ENCODE measurements at places on chromosomes 13 and 19.

GRCh38 chr13:37065890-37066526, 6.5 kb upstream of the SUPT20H start:
- no peak for DNase-seq

DNA sequence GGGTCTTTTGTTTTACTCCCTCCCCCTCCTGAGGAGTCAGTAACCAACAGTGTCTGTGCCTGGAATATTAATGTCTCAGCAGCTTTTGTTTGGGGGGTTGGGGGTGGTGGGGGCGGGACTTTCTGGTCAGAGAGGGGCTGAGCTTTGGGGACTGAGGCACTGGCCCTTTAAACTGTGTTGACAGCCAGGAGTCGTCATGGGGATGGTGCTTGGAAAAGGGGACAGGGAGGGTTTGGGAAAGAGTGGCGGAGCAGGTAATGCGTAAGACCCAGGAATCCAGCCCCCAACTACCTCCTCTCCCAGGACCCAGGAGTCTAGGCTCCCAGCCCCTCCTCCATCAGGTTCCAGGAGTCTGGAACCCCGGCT, 5.2 kb downstream of the CADM4 start:
- no peak for DNase-seq

DNA sequence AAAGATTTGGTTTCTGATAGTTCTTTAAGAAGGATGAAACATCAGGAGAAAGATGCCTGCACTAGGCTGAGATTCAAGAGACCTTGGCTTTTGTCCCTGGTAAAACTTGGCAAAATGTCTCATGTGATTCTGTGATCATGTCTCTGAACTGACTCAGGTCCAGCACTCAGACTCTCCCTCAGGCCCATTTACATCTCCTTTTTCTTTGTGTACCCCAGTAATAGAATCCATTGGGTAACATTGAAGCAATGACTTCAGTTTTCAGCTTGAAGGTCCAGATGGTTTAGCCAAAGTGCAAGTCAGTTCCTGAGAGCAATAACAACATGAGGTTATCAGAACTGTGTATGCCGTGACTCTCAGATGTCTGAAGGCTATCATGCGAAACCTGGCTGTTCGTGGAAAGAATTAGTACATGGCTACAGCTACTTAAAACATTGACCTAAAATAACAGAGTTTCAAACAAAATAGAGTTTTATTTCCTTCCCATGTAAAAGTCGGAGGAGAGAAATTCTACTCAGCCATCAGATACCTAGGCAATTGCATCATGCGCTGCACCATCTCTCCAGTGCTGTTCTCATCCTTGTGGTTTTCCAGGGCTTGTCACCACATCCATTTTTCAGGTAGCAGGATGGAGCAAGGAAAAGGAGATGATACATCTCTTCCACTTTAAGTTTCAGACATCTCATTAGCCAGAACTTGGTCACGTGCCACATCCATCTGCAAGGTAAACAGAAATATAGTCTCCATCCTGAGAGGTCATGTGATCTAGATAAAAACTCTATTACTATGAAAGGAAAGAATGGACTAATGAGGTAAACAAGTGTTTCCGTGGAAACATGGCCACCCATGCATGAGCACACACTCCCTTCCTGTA, 117.3 kb downstream of the POSTN start:
- DNase-seq, result no peak

DNA sequence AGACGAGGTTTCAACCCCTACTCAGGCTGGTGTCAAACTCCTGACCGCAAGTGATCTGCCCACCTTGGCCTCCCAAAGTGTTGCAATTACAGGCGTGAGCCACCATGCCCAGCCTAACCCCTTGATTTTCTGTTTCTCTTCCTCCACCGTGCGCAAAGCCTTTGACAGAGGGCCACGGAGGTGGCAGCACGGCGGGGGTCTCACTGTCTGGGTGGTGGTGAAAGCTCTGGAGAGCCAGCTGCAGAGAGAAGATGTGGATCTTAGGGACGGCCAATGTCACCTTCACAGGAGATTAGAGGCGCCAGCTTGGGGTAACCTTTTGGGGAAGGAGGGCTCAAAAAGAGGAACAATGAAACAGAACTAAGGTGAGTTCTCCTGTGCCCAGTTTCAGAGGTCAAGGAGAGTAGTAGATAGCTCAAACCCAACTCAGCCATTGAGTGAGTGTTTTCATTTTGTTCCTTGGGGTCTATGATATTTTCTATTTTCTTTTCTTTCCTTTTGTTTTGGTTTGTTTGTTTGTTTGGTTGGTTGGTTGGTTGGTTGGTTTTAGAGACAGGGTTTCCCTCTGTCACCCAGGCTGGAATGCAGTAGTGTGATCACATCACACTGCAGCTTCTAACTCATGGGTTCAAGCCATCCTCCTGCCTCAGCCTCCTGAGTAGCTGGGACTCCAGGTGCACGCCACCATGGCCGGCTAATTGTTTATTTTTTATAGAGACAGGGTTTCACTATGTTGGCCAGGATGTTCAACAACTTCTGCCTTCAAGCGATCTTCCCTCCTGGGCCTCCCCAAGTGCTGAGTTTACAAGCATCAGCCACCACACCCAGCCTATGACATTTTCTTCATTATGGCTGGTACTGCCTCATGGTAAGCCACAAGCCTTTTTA, 37.7 kb downstream of the GPR42 start:
- no peak for DNase-seq

DNA sequence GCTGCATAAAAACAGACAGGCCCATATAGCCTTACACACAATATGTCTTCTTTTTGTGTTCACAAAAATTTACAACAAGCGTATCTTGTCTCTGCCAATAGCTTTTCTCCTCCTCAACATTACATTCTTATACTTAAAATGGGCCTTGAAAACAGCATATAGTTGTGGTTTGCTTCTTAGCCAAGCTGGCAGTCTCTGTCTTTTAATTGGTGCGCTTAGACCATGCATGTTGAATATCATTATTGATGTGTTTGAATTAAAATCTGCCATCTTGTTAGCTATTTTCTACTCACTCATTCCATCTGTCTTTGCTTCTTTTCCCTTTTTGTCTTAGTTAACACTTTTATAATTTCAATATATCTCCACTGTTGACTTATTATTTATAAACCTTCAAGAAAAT, 76.4 kb downstream of the ING1 start:
- no peak for DNase-seq

- DNase-seq, result no peak
Measured at GRCh38 chr13:52091473-52091872, 37.4 kb downstream of the NEK5 start.

- no peak for DNase-seq
Measured at GRCh38 chr13:70394031-70394548, 285.8 kb upstream of the KLHL1 start.

- peak; percentile 87 for DNase-seq
Measured at GRCh38 chr19:480016-480855, 16.1 kb upstream of the MADCAM1 start.

DNA sequence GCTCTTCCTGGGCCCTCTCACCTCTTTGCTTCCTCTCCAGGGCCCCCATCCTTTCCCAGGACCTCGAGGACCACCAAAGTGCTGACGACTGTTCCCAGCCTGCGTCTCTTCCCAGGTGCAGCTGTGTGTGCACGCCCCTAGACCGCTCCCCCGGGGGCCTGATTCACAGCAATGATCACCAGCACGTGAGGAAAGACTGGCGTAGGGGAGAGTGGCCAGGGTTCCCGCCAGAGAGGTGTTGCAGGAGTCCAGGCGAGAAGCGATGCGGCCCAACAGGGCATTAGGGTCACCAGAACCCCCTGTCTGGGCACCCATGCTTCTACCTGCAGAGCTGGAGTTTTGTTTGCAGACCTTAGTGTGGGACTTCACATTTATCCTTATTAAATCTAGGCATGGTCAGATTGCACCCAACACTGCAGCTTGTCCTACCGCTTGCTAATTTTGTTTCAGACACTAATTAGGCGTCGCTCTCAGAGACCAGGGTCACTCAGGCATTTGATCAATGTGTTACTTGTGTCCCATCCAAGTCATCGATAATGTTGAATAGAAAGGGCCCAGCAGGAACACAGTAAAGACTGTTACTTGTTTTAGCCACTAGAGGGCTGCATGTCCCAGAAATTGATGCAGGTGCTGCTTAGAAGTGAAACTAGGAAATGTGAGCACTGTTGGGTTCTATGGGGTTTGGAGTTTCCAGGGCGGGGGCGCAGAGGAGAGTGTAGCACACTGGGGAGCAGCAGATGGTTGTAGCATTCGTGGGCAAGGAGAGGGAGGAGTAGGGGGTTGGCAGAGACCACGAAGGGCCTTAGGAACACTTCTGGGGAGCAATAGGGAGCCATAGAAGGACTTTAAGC, 53.2 kb downstream of the CDADC1 start:
- DNase-seq, result peak; percentile 72

GRCh38 chr13:89052699-89053098, 1381.5 kb downstream of the SLITRK5 start:
- DNase-seq, result no peak

DNA sequence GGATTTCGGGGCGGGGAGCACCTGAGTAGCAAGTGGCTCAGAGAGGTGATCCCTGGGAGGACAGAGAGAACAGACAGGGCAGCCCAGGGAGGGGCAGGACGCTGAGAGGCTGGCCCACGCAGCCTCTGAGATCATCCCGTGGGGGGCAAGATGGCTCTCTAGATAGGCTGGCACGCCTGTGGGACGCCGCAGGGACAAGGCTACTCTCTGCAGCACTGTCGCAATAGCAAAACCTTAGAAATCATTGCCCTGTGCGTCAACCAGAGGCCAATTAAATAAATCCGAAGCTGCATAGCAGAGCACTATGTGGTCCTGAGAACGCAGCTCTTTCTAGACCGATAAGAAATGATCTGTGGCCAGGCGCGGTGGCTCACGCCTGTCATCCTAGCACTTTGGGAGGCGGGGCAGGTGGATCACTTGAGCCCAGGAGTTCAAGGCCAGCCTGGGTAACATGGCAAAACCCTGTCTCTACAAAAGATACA, 5.1 kb downstream of the PEX11G start:
- no peak for DNase-seq

- DNase-seq, result no peak
Measured at GRCh38 chr13:63910511-63910910, 2494.9 kb upstream of the PCDH20 start.

- no peak for DNase-seq
Measured at GRCh38 chr13:53447863-53448262, 419.2 kb downstream of the OLFM4 start.

DNA sequence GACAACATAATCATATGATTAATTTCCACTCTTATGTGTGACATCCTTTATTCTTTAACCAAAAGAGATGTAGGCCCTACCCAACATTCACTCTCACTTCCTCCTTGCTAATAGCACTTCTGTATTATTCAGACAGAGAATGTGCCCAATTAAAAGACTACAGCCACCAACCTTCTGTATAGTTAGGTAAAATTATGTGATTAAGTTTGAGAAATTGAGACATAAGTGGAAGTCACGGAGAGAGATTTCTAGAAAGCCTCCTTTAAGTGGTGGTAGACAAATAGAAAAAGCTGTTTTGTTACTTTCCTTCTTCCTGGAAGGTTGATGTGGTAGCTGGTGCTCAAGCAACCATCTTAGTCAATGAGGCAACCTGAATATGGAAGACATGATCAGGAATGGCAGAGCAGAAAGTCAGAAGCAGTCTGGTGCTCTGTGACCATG, 14.8 kb downstream of the EPSTI1 start:
- DNase-seq, result no peak

GRCh38 chr13:41502673-41503072, 45.3 kb downstream of the RGCC start:
- no peak for DNase-seq

DNA sequence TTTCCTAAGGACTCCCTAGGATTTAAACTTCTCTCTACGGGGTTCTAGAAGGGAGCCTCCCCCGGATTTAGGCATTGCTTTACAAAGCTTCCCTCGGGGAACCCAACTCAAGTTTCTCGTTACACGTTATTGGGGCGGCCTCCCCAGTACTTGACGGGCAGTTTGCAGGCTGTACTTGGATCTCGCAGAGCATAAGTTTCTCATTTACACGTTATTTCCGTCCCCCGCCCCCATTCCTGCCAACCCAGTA, 584 bp downstream of the SMG9 start:
- no peak for DNase-seq

GRCh38 chr13:48431987-48432615, 19.2 kb upstream of the LPAR6 start:
- DNase-seq, result no peak

DNA sequence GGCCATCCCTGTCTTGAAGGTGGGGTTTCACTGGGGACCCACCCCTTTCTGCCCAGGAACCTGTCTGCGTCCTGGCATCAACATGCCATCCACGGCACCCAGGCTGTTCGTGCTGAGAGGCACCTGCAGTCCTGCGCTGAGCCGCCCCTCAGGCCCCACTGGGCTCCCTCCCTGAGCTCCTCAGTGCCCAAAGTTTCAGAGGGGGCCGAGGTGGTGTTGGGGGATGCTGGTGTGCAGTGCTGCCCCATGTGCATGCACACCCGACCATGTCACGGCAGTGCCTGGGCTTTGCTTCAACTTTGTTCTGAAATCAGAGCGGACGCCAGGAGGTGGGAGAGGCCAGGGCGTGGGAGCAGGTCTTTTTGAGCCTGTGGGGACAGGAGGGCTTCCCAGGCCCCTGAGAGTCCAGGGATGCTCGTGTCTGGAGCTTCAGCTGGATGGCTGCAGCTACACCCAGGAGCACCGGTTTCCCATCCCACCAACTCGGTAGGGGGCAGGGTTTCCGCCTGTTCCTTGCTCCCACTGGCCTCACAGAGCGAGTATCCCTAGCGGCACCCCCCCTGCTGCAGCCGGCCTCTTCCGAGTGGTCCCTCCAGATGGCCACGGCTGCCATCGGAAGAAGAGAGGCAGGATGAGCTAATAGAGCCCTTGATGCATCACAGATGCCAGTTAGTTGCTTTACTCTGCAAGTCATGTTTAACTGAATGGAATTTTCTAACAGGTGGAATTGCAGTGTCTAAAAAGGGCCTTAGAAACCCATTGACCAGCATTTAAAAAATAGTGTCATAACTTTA, 44.0 kb downstream of the WDFY2 start:
- no peak for DNase-seq

GRCh38 chr13:62337109-62337880, 921.6 kb upstream of the PCDH20 start:
- no peak for DNase-seq

GRCh38 chr13:37918116-37918714, 48.6 kb upstream of the TRPC4 start:
- no peak for DNase-seq

DNA sequence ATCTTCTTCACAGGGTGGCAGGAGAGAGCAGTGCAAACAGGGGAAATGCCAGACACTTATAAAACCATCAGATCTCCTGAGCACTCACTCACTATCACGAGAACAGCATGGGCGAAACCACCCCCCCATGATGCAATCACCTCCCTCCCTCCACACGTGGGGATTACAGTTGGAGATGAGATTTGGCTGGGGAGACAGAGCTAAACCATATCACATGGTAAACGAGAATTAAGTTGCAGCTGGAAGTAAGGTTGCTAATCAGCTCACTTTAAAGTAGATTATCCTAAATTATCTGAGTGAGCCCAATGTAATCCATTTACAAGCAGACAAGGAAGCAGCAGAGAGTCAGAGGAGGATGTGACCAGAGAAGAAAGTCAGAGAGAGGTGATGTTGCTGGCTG, 102.2 kb upstream of the IPO5 start:
- no peak for DNase-seq

GRCh38 chr19:30402436-30403202, 30.4 kb downstream of the ZNF536 start:
- DNase-seq, result no peak
